ENCODE measurements at places on chromosomes 2 and 18.

DNA sequence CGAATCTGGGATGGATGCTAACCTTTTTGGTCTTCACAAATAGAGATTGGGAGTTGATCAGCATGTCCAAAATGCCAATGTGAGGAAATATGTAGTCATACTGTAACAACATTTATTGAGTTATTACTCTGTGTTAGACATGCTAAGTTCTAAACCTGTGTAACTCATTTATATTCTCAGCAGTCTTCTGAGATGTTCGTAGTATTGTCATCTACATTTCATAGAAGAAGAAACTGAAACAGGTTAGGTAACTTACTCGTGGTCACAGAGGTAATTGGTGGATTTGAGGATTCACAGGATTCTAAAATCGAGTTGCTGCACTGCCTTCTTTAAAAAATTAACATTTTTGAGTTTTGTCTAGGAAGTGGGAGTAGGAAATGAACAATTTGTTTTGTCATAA lies 162.1 kb downstream of the UBE2E3 start:
- ATAC-seq = no peak

GRCh38 chr18:64202863-64203262 lies 54.0 kb upstream of the LINC00305 start:
- no peak for ATAC-seq

GRCh38 chr2:182548031-182548950 lies 121.5 kb upstream of the PDE1A start:
- no peak for ATAC-seq

DNA sequence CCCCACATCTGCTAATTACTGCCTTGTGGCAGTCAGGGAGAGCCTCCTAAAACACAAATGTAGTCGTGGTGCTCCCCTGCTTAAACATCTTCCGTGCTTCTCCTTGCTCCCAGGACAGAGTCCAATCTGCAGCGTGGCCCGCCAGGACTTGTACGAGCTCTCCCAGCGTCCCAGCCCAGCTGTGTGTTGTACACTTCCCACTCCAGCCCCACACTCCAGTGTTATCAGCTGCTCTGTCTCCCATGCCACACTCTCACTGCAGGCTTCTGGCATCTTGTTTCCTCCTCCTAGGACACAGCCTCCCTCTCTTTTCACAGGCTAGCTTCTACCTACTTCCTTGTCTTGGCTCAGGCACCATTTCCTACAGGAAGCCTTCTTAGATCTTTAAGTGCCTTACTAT lies 199.4 kb downstream of the ALPK2 start:
- no peak for ATAC-seq

DNA sequence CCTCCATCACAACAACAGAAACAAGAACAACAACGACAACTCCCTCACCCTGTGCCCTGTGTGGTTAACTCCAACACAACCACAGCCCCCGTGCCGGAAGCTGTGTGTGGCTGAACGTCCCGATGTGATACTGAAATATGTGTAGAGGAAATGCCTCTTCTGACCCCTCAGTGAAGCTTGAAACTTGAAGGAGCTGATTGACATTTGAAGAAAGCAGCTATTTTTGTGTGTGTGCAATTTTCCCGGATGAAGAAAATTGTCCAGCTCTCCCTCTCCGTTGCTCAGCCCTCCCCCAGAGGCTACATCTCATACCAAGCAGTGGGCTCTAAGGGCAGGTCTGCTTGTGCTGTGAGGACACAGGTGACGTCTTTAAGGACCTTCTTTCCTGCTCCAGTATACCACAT lies 173.8 kb downstream of the ICOS start:
- no peak for ATAC-seq

DNA sequence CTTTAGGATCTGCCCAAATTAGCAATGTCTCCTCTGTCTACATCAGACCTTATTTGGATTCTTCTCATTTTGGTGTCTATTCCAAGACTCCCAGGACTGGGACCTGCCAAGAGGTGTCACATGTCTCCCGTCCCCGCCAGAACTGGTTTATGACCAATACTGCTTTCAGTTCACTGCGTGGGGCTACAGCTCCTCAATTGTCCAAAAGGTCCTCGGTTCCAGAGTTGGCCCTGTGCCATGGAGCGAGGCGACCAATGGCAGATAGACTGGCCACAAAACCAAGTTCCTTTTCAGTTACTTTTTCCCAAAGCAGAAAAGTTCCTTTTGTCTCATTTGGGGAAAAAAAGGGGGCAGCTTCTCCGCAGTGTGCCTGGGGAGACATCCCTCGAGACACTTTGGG lies 144.1 kb upstream of the ZNF236 start:
- no peak for ATAC-seq

DNA sequence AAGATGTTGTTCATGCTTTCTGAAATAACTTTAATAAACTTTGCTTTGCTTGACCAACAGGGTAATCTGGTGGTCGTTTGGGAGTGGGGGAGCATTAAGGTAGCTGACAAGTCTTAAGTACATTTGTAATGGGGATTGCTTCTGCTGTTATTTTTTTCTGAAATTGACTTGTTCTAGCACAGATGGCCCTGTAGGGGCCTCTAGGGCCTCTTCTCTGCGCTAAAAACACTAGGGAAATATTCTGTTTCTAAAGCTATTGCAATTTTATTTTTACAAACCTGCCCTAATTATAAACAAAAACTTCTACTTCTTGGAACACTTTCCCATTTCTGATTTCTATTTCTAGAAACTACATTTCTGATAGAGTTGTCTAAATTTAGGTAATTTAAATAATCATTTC lies 191.3 kb upstream of the KCNJ3 start:
- no peak for ATAC-seq
